Osteoblast (primary cell): ENCODE measurements at places on chromosomes 13 and 19.

DNA sequence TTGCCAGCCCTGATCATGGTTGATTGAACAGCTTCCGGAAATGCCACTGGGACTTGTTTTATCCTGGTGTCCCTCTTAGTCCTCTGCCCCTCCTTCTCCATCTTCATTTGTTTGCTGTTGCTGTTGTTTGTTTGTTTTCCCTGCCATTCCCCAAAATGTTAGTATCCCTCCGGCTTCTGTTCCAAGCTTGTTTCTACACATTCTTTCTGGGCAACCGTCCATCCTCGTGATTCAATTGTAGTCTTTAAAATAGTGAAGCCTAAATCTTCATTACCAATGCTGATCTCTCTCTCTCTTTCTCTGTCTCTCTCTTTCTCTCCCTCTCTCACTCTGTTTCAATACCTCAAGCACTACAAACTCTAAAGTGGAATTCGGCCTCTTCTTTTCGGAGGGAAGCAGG, 649.3 kb upstream of the ARGLU1 start:
- DNase-seq: no peak
- no peaks in the 10 kb centered on the region for H3K4me1 ChIP-seq
- H3K36me3 ChIP-seq: no peaks in the 10 kb centered on the region
- H3K27ac ChIP-seq: no peak overlapping the region

- peak; percentile 79 for DNase-seq
- no peaks in the 10 kb centered on the region for H3K27me3 ChIP-seq
- peaks cover 2% of the 10 kb centered on the region for H3K4me1 ChIP-seq
- H3K36me3 ChIP-seq: peaks cover 21% of the 10 kb centered on the region
- no peak overlapping the region for H3K27ac ChIP-seq
- no peak overlapping the region for H3K4me3 ChIP-seq
These were observed 10.3 kb downstream of the DDA1 start for GRCh38 chr19:17319473-17320238.

- H3K27ac ChIP-seq: no peak overlapping the region
- H3K36me3 ChIP-seq: peaks cover 6% of the 10 kb centered on the region
- no peaks in the 10 kb centered on the region for H3K27me3 ChIP-seq
- peaks cover 4% of the 10 kb centered on the region for H3K4me1 ChIP-seq
- no peak for DNase-seq
These were observed 18.5 kb downstream of the TNFRSF19 start for GRCh38 chr13:23588666-23589065.

GRCh38 chr19:12841094-12841493, 2.8 kb downstream of the MAST1 start:
- H3K4me3 ChIP-seq: peak overlapping the region; percentile 60
- H3K27ac ChIP-seq: no peak overlapping the region
- peak; percentile 77 for DNase-seq
- peaks cover 53% of the 10 kb centered on the region for H3K27me3 ChIP-seq
- no peaks in the 10 kb centered on the region for H3K36me3 ChIP-seq

- H3K4me1 ChIP-seq: no peaks in the 10 kb centered on the region
- no peak within 1 kb of the TSS for H3K27ac ChIP-seq
- DNase-seq: peak; percentile 98
- no peaks in the 10 kb centered on the region for H3K36me3 ChIP-seq
These were observed at the start of gene ATP1A3 for GRCh38 chr19:41993612-41994483. Gene ATP1A3, minus strand, starts transcription at chr19:41994230. Its CDS starts 154 bp downstream, at chr19:41994076.
